Activated gamma-delta T cell treated with anti-CD3 and anti-CD28 coated beads, Interleukin-2, amount 50 U/mL, for 16 hours (primary cell): ENCODE measurements at places on chromosomes 12 and 14.

DNA sequence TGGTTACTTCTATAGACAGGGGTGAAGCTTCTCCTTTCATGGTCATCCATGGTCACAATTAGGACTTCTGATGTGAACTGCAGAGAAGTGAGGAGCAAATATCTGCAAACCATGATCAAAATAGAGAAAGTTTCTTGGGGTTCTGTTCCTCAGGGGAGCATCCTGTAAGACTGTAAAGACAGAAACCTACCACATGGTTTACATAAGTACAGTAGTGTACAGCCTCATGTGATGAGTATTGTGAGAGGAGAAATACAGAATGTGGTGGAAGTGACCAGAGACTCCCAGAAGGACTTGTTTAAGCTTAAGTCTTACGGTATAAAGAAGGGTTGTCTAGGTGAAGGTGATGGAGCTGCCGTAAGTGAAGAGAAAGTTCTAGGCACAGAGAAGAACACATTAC, 484.7 kb downstream of the LRIG3 start:
- no peak for DNase-seq

- no peak for DNase-seq
Measured at GRCh38 chr12:76866726-76867125, 12.1 kb downstream of the CSRP2 start.

DNA sequence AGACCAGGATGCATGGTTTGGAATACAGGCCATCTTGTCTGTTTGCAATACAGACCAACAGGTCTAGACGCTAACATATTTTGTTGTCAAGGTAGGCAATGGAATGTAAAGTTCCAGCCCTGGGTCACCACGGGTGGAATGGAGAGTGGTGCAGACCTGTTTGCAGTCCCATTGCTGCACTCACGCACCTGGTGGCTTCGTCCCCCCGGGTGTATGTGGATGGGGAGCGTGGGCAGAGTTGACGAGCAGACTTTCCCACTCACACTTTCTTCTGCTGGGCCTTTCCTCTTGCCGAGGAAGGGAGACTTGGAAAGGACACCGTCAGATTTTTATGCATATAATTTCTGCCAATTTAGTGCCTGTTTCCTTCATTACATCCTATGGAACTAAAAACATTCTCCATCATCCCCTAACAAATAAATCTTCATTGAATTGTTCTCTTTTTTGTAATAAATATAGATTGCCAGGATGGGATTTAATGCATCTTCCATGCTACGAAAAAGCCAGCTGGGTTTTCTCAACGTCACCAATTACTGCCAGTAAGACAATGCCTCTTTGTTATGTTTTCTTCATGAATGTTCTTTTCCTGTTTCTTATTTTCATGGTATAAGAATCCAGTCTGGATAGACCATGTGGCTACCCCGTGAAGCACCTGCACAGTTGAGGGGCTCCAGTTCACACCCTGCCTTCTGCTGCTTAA, 15.2 kb downstream of the DCAF4 start:
- no peak for DNase-seq

GRCh38 chr12:85626001-85626783, 210.0 kb downstream of the RASSF9 start:
- no peak for DNase-seq

GRCh38 chr12:48199774-48200221, 3.3 kb downstream of the OR10AD1 start:
- DNase-seq: no peak

DNA sequence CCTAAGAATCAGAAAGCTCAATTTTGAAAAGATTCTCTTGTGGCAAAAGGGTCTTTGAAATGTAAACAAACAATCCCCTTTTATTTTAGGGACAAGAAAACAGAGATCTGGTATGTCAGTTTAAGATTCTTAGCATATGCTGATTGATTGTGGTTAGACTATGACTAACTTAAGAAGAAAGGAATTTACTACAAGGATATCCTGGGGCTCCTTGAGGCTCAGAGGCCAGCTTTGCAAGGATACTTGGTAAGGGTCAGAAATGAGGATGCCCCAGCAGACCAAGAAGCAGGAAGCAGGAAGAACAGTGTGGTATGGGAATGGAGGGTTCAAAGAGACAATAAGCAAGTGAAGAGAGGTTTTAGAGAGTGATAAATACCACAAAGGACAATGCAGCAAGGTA, 474.6 kb downstream of the ETNK1 start:
- no peak for DNase-seq

GRCh38 chr12:50276912-50277671, 6.2 kb downstream of the LIMA1 start:
- no peak for DNase-seq

- DNase-seq: no peak
Measured at GRCh38 chr12:124658302-124658701, 90.9 kb upstream of the NCOR2 start.

- DNase-seq: no peak
Measured at GRCh38 chr12:90959032-90959431, 4.1 kb upstream of the CCER1 start.

DNA sequence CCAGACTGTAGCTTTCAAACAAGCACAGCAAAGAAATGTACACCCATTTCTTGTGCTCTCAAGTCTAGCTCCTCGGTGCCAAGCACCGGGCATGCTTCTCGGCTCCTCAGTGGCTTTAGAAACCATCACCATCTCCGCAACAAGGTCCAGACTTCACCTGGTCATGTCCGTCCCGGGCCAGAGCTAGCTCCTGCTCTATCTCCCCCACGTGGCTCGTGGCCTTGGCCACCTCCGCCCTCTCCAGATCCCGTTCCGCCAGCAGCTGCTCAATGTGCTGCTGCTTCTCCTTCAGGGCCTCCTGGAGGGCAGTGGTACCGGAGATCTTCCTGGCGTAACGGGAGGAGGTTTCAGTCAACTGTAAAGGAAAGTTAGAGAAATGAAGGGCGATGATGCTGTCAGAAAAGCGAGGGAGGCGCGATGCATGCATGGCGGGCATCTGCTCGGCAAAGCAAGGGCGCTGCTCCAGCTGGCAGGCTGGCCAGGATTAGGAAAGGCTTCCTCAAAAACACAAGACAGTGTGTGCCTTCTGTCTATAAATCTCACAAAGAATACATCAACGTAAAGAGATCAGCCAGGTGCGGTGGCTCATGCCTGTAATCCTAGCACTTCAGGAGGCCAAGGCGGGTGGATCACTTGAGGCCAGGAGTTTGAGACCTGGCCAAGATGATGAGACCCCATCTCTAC, 67.4 kb downstream of the CLIP1 start:
- DNase-seq: no peak

- no peak for DNase-seq
Measured at GRCh38 chr12:64229796-64230195, 7.7 kb upstream of the KICS2 start.

DNA sequence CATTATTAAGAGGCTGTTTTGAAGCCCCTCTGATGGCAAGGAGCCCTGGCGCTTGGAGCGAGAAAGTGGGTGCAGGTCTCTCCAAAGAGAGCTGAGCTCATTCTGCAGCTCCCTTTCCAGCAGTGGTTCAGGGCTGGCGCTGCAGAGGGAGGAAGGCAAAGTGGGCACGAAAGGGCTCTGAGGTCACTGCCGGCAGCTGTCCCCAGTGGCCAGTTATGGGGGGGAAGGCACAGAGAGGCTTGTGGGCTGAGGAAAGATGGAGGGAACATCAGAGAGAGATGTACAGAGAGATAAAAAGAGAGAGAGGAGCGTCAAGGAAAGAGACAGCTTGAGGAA, 75.2 kb upstream of the TBX5 start:
- no peak for DNase-seq

DNA sequence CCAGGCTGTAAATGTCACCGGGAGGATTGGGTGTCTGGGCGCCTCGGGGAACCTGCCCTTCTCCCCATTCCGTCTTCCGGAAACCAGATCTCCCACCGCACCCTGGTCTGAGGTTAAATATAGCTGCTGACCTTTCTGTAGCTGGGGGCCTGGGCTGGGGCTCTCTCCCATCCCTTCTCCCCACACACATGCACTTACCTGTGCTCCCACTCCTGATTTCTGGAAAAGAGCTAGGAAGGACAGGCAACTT, 1.3 kb downstream of the GAPDH start:
- DNase-seq: no peak

- no peak for DNase-seq
Measured at GRCh38 chr12:51818566-51819300, 29.8 kb downstream of the FIGNL2 start.

- no peak for DNase-seq
Measured at GRCh38 chr14:102731871-102732800, 45.1 kb upstream of the TRAF3 start.

DNA sequence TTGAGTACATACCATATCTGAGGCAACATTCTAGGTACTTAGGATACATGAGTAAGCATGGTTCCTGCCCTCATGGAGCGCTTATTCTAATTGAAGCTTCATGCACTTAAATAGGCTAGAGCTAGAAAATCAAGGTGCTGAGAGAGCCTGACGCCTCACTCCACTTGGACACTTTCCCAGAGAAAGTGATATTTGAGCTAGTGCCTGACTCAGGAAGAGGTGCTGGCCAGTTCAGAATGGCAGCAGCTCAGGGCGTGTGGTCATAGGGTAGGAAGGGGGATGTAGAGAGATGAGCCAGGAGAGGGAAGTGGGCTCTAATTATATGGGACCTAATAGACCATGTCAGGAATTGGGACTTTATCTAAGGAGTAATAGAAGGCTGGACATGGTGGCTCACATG, 33.3 kb downstream of the TULP3 start:
- DNase-seq: no peak

- DNase-seq: no peak
Measured at GRCh38 chr12:76942267-76942666, 63.4 kb upstream of the CSRP2 start.

- no peak for DNase-seq
Measured at GRCh38 chr12:114662512-114663177, 21.3 kb downstream of the TBX3 start.

- no peak for DNase-seq
Measured at GRCh38 chr12:131564845-131565244, 146.0 kb upstream of the SFSWAP start.

DNA sequence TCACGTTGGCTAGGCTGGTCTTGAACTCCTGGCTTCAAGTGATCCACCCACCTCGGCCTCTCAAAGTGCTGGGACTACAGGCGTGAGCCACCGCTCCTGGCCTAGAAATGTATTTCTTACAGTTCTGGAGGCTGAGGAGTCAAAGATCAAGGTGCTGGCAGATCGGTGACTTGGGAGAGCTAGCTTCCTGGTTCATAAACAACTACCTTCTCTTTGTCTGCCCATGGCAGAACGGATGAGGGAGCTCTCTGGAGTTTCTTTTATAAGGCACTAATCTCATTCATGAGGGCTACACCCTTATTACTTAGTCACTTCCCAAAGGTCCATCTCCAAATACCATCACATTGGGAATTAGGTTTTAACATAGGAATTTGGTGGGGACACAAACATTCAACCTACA, 38.9 kb downstream of the SLC17A8 start:
- no peak for DNase-seq

DNA sequence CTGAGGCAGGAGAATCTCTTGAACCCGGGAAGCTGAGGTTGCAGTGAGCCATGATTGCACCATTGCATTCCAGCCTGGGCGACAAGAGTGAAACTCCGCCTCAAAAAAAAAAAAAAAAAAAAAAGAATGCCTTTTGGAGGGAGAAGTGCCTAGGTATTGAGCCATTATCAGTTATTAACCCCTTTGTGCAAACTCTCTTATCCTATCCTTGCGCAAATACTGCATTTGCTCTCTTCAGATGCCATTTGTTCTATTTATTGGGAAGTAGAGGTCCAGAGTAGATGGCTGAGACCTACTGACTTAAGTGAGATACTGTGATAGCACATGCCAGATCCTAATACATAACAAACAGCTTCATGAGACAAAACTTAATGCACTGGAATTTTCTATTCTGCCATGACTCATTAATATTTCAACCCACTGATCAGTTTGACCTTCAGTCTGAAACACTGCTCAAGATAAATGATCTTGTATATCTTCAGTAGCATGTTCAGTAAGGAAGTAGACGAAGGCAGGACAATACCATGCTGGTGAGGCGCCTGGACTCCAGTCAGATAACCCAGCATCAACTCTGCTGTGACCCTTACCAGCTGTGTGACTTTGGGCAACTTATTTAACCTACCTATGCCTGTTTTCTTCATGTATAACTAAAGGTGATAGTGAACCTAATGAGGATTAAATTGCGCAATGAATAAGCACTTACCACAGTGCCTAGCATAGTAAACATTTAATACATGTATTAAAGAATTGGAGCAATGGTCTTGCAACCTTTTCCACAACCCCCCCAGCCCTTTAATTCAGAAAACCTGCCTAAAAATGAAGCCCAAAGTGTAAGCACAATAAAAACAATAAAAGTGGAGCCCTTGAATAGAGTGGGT, 5.7 kb upstream of the DNAAF2 start:
- no peak for DNase-seq
